Right renal pelvis (tissue), 4 donors: ENCODE measurements at places on chromosomes 11 and 22. TPM values are rescaled to one million over a fixed set of nuclear protein-coding genes. Genes with fewer than 3 reads are reported as not detected.

- no peak for DNase-seq
Observed at GRCh38 chr11:129346916-129347315, 28.7 kb upstream of the BARX2 start.

DNA sequence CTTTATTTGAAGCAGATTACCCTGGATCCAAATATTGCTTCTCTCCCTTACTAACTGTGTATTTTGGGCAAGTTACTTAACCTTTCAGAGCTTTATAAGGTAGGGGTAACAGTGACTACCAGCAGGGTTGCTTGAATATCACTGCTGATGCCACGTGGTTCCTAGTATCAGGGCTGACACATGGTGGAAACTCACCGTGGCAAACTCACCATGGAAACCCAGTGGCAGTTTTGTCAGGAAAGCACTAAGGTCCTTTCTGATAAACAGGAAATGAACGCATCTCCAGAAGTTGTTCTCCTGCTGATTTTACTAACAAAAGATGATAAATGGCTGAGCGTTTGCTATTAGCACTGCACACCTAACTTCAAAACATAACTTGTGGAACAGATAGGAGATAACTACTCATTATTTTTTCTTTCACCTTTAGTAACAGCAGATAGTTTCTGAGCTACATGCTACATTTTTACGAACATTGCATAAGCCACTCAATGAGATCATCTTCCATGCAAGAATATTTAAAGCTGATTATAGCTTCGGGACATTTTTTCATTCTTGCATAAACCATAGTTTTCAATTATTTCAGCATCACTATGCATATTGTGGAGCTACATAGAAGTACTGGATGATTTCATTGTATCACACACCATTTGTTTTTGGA, 59.7 kb upstream of the RAG2 start:
- DNase-seq, result no peak

- DNase-seq, result no peak
Observed at GRCh38 chr11:122920579-122920978, 38.0 kb downstream of the JHY start.

GRCh38 chr22:48644108-48644507, 1183.6 kb downstream of the BRD1 start:
- no peak for DNase-seq

- no peak for DNase-seq
Observed at GRCh38 chr11:11356842-11357241, 3.8 kb upstream of the CSNK2A3 start.

Gene PARVG
- 1.7 TPM for polyA plus RNA-seq

Gene THY1
- polyA plus RNA-seq, result 88.7 TPM
